Liver (tissue), 10 donors: ENCODE measurements at places on chromosomes 12 and 14. TPM values are rescaled to one million over a fixed set of nuclear protein-coding genes. Genes with fewer than 3 reads are reported as not detected.

DNA sequence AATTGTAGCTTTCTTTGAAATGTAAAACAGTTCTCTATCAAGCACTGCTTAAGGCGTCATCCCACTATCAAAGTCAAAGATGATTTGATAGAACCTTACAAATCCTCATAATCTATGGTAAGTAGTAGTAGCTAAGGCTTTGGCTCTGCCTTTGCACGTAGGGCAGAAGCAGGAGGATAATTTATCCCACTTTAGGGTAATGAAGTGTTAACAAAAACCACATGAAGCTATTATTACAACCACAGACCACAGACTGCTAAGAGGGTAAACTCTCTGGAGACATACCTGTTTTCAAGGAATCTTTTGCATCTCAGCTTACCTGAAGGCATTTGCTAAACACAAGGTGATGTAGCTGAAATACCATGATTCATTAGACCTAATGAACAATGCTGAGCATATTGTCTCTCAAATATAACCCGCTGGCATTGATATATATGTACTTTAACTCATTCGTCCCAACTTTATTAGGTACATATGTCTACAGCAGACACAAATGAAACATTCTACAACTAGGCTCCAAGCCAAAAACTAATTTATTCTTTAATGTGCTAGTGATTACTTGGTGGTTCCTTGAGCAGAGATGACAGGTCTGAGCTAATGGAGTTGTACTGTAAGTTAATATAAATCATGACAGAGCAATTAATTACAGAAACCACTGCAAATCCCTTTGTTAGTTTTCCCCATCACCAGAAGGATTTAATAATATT lies 368.8 kb downstream of the ETNK1 start:
- no peaks in the 10 kb centered on the region for H3K4me1 ChIP-seq
- no peak overlapping the region for H3K4me3 ChIP-seq
- H3K36me3 ChIP-seq = no peaks in the 10 kb centered on the region
- no peak overlapping the region for H3K27ac ChIP-seq

DNA sequence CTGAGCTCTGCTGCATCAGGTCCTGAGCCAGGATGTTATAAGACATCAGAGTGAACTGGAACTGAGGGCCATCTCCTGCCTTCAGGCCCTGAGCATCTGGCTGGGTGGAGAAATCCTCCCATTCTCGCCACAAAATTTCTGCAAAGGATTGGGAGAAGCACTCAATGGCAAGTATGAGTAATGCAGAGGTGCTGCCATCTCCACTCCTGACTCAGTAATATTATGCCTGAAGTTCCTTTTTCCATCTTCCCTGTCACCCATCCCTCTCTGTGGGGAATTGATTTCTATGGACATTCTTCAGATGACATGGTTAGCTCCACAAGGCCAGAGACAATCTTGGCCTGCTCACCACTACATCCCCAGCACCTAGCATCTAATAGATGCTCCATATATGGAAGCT lies 4.7 kb downstream of the ANGEL1 start:
- H3K4me1 ChIP-seq = peaks cover 12% of the 10 kb centered on the region
- H3K36me3 ChIP-seq = peaks cover 5% of the 10 kb centered on the region
- H3K27ac ChIP-seq = no peak overlapping the region
- no peaks in the 10 kb centered on the region for H3K27me3 ChIP-seq

GRCh38 chr14:69247676-69248440 lies 12.1 kb upstream of the GALNT16 start:
- no peaks in the 10 kb centered on the region for H3K36me3 ChIP-seq
- H3K4me1 ChIP-seq = no peaks in the 10 kb centered on the region
- no peak overlapping the region for H3K4me3 ChIP-seq
- no peak for DNase-seq
- no peak overlapping the region for H3K27ac ChIP-seq
- H3K27me3 ChIP-seq = no peaks in the 10 kb centered on the region

DNA sequence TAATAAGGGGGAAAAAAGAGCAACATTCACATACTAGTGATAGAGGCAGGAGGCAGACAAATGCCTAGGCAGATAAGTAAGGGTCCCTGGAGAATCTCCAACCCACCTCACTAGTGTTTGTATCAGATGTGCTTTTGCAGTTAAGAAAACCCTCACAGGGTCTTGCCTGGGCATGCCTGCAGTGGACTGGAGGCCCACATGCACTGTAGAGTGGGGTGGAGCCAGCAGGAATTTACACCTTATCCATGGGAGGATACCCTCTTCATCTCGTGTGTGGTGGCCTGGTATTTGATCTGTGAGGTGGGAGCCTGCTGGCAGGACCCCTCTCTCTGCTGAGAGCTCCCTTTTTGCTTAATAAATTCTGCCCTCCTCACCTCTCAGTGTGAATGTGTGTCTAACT lies 238.0 kb upstream of the SLC16A7 start:
- H3K4me3 ChIP-seq = no peak overlapping the region
- no peaks in the 10 kb centered on the region for H3K27me3 ChIP-seq
- no peaks in the 10 kb centered on the region for H3K36me3 ChIP-seq
- H3K27ac ChIP-seq = no peak overlapping the region

- peak overlapping the region; percentile 71 for H3K4me3 ChIP-seq
- H3K4me1 ChIP-seq = peaks cover 12% of the 10 kb centered on the region
- DNase-seq = peak; percentile 36
- peaks cover 9% of the 10 kb centered on the region for H3K27me3 ChIP-seq
- H3K36me3 ChIP-seq = no peaks in the 10 kb centered on the region
These were observed 513 bp downstream of the BCAT1 start for GRCh38 chr12:24948420-24948756.

DNA sequence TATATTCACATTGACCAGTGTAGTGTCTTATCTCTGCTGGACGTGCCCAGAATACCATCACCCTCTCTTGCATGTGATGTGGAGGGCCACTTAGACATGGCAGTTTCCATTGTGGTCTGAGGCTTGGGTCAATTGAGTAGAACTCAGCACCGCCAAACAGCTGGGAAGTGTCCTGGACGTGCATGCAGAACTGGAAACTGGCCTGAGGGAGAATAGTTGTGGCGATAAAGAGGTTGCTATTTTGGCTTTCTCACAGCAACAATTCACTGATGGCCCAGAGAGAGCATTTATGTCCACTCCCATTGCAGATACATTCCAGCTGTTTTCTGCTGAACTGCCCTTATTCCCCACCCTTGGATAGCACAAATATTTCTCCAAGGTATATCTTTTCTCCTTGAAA lies 210.1 kb upstream of the DAAM1 start:
- H3K4me1 ChIP-seq = no peaks in the 10 kb centered on the region
- no peak overlapping the region for H3K4me3 ChIP-seq
- H3K27me3 ChIP-seq = no peaks in the 10 kb centered on the region

DNA sequence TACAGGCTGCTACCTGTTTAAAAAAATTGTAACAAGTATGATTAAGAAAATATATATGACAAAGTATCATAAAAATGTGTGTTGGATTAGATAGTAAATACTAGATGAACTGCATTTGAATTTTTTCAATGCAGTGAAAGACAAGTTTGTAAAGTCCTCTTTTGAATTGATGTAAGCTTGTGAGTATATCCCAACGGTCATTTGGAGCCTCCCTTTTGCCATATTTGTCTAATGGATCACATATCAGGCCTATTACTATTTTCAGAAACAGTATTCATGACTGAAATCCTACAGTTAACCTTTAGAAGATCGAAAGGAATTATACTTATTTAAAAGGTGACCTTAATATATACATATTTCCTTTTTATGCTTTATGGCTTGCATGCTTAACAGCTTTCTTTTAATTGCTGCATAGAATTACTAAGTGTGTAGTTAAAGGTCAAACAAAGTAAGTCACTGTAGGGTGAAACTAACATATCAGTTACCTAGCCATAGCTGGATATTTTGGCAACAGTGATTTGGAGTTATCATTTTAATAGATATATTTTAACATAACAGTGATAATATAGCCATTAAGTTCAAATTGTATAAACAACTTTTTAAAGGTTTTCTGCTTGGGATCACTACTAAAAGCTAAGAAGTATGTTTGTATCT lies 53.6 kb downstream of the USP15 start:
- H3K27ac ChIP-seq = no peak overlapping the region
- no peaks in the 10 kb centered on the region for H3K27me3 ChIP-seq
- H3K4me1 ChIP-seq = no peaks in the 10 kb centered on the region
- no peak overlapping the region for H3K4me3 ChIP-seq
- peaks cover 6% of the 10 kb centered on the region for H3K36me3 ChIP-seq

- H3K4me1 ChIP-seq = no peaks in the 10 kb centered on the region
- no peaks in the 10 kb centered on the region for H3K36me3 ChIP-seq
- DNase-seq = no peak
- H3K27me3 ChIP-seq = no peaks in the 10 kb centered on the region
These were observed 338.8 kb upstream of the SFSWAP start for GRCh38 chr12:131372171-131372475.

GRCh38 chr12:116708826-116709756 lies 28.8 kb downstream of the SPRING1 start:
- no peaks in the 10 kb centered on the region for H3K27me3 ChIP-seq
- H3K36me3 ChIP-seq = no peaks in the 10 kb centered on the region

GRCh38 chr14:39988939-39989338 lies 556.7 kb upstream of the FBXO33 start:
- no peak overlapping the region for H3K27ac ChIP-seq
- H3K4me1 ChIP-seq = no peaks in the 10 kb centered on the region
- H3K36me3 ChIP-seq = no peaks in the 10 kb centered on the region
- H3K4me3 ChIP-seq = no peak overlapping the region
- no peaks in the 10 kb centered on the region for H3K27me3 ChIP-seq

GRCh38 chr14:72906879-72907278 lies 13.0 kb upstream of the DPF3 start:
- H3K36me3 ChIP-seq = no peaks in the 10 kb centered on the region
- no peaks in the 10 kb centered on the region for H3K4me1 ChIP-seq
- no peak for DNase-seq
- H3K27me3 ChIP-seq = no peaks in the 10 kb centered on the region
- H3K27ac ChIP-seq = no peak overlapping the region

- H3K36me3 ChIP-seq = no peaks in the 10 kb centered on the region
- no peak for DNase-seq
- no peaks in the 10 kb centered on the region for H3K27me3 ChIP-seq
- no peak overlapping the region for H3K27ac ChIP-seq
- H3K4me1 ChIP-seq = no peaks in the 10 kb centered on the region
These were observed 316.2 kb downstream of the PAWR start for GRCh38 chr12:79374545-79374944.

DNA sequence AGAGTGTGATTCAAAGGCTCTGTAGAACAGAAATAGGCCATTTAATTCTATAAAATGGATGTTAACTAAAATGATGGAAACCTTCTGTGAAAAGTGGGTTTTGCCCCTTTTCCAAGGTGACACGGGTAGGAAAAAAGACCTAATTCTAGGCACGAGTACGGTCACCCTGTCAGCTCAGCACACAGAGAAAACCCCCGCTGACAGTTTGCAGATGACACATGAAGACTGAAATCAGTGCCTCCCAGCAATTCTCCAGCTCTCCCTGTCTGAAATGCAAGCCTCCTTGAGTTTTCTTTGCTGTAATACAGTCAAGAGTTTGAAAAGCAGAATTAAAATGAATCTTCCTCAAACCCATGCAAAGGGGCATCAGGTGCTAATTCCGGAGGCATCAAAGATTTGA lies 230.0 kb downstream of the TMEM132D start:
- no peak overlapping the region for H3K27ac ChIP-seq
- no peaks in the 10 kb centered on the region for H3K4me1 ChIP-seq
- H3K27me3 ChIP-seq = no peaks in the 10 kb centered on the region
- no peak overlapping the region for H3K4me3 ChIP-seq

- no peak for DNase-seq
- no peaks in the 10 kb centered on the region for H3K27me3 ChIP-seq
- no peak overlapping the region for H3K27ac ChIP-seq
- H3K4me1 ChIP-seq = no peaks in the 10 kb centered on the region
These were observed 7.4 kb upstream of the GAPDH start for GRCh38 chr12:6526766-6527525.

- H3K27me3 ChIP-seq = no peaks in the 10 kb centered on the region
- H3K4me1 ChIP-seq = peaks cover 3% of the 10 kb centered on the region
- DNase-seq = no peak
- H3K27ac ChIP-seq = no peak overlapping the region
These were observed 7.8 kb downstream of the C1RL start for GRCh38 chr12:7101047-7101693.

- no peaks in the 10 kb centered on the region for H3K36me3 ChIP-seq
- DNase-seq = no peak
- no peak overlapping the region for H3K27ac ChIP-seq
- no peak overlapping the region for H3K4me3 ChIP-seq
- H3K4me1 ChIP-seq = peaks cover 10% of the 10 kb centered on the region
- no peaks in the 10 kb centered on the region for H3K27me3 ChIP-seq
These were observed 380.9 kb downstream of the TMEM121 start for GRCh38 chr14:105907276-105907675.

DNA sequence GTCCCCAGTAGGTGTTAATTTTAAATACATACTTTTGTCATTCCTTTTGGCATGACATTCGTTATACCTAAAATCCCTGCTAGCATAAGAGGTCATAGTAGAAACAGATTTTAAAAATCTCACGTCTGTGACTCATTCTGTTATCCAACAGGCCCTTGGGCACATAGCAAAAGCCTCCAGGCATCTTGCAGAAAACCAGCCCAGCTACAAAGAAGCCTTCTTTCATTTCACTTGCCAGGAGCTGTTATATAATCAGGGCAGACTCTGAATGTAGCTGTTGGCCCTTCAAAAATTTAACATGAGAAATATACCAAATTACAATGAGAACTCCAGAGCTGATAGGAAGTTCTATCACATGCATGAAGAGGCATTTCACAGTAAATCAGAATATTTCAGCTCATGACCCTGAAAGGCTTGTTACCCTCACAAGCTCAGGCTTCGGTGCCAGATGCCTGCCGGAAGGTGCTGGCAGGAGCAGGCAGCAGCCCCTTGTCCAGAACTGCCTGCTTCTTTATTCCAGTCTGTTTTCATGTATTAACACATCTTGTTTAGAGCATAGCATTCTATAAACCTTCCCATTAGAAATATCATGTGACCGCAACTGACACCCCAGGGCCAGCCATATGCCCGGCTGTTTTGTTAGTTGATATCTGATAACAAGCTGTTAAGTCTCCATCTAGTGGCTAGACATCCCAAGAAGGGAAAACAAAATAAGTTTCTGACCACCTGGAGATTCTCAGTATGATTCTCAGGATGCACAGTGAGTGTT lies 17.8 kb downstream of the E2F7 start:
- no peaks in the 10 kb centered on the region for H3K36me3 ChIP-seq
- H3K27me3 ChIP-seq = no peaks in the 10 kb centered on the region
- H3K4me3 ChIP-seq = no peak overlapping the region

GRCh38 chr12:67681105-67681778 lies 32.7 kb downstream of the DYRK2 start:
- no peak overlapping the region for H3K27ac ChIP-seq
- no peaks in the 10 kb centered on the region for H3K36me3 ChIP-seq
- H3K4me3 ChIP-seq = no peak overlapping the region

HAL gene
- 174 TPM for total RNA-seq

RNF212B gene
- 0.17 TPM for total RNA-seq

LRRC43 gene
- 0.67 TPM for total RNA-seq

KRT2 gene
- not detected for total RNA-seq

SYNE3 gene
- total RNA-seq = 8.3 TPM

ZNF140 gene
- total RNA-seq = 10.0 TPM

KRT72 gene
- not detected for total RNA-seq

COL2A1 gene
- total RNA-seq = not detected

LGR5 gene
- 0.67 TPM for total RNA-seq

COCH gene
- total RNA-seq = 2.5 TPM
